ENCODE measurements at places on chromosomes 11 and 22. TPM values are rescaled to one million over a fixed set of nuclear protein-coding genes. Genes with fewer than 3 reads are reported as not detected.

- no peak for DNase-seq
Measured at GRCh38 chr11:68469122-68469521, 8.6 kb downstream of the PPP6R3 start.

DNA sequence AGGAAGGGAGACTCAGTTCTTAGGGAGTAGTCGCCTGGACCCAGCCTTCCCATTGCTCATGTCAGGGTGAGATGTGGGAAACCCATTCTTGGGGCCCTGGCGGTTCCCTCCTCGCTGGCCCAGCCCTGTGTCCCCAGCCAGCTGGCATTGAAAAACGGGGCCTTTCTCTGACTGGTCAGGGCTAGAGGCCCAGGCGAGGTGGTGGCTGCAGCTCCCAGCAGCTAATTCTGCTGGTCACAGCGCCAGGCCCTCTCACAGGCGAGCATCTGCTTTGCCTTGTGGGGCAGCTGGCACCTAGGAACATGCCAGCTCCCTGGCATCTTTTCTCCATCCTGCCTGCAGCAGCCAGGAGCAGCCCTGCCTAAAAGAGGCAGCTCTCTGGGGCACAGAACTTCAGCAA, 20.1 kb downstream of the TSPAN18 start:
- DNase-seq = peak; percentile 81

DNA sequence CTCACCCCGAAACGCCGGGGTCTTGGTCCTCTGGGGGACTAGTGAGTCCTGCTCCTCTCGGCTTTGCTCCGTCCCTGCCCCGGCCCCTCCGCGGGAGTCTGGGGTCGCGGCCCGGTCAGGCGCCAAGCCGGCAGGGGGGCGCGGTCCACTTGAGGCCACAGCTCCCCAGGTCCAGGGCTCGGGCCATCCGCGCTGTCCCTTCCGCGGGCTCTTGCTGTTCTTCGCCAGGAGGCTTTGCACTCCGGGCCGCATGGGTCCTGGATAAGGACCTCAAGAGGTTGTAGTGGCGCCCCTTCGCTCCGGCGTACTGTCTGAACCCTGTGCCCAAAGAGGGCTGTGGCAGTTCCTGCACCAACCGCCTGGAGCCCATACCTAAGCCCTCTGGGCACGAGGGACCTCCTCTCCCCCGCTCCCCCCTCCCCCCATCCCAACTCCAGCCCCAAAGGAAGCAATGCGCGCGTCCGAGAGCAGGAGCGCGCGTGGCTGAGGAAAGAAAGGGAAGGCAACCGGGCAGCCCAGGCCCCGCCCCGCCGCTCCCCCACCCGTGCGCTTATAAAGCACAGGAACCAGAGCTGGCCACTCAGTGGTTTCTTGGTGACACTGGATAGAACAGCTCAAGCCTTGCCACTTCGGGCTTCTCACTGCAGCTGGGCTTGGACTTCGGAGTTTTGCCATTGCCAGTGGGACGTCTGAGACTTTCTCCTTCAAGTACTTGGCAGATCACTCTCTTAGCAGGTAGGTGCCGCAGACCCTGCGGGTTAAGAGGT, at the start of gene ADM:
Gene ADM (plus strand): TSS at position 579 of the 767 bp plus-strand sequence. CDS start 628 bp downstream, outside the sequence.
- peak; percentile 70 for DNase-seq

- DNase-seq = no peak
Measured at GRCh38 chr11:113519989-113520613, 44.9 kb upstream of the DRD2 start.

- DNase-seq = no peak
Measured at GRCh38 chr11:36193290-36193619, 96.0 kb downstream of the COMMD9 start.

P2RY2 gene
- total RNA-seq = 0.09 TPM

TCIRG1 gene
- 5.5 TPM for total RNA-seq

ARAP1 gene
- total RNA-seq = 23.0 TPM

OR10A6 gene
- not detected for total RNA-seq

All from cerebellum (tissue), 4 donors.